NCI-H1694 (cell line): ENCODE measurements at places on chromosomes 3 and 15.

- no peak for DNase-seq
Observed at GRCh38 chr15:53880357-53880756, 97.9 kb upstream of the UNC13C start.

DNA sequence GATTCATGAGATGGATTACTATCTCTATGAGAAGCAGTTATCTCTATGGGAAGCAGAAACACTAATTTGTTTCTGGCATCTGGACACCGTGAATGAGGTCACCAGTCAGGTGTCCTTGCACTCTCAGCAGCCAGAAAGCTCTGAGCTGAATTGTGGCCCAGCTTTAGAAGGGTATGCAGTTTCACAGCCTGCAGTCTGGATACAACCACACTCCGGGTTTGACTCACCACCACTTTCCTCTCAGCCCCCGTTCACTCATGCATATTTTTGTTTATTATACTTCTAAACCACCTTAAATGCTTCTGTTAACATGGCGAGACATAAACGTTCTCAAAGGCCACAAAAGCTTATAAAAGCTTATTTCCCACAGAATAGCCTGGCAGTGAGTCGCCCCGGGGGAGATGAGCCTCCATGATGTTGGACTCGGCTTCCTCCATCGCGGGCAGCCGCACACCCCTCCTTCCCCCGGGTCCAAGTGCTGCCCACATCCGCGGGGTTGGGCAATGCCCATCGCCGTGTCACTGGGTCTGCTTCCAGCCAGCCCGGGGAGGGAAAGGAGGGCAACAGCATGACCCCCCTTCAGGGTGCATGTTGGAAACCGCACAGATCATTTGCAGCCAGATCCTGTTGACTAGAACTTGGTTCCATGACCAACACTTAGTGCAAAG, 16.8 kb upstream of the SLC41A3 start:
- no peak for DNase-seq

GRCh38 chr3:36907911-36908646, 36.8 kb downstream of the TRANK1 start:
- DNase-seq = no peak

GRCh38 chr15:75731248-75732151, 18.9 kb upstream of the CSPG4 start:
- DNase-seq = no peak

DNA sequence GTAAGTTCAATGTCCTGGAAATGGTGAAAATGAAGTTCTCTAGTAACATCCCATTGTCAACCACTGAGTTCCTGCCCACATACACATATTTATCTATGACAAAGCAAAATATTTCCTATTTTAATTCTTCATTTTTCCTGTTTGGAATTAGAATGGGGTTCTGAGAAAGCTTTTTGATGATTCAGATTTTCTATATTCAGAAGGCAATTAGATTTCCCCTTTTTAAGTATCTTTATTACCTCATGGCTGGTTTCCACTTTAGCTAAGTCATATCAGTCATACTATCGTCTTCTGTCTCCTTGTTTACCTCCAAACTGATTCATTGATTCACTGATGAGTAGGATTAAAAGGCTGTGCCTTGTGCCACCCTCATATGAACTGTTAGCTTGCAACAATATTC, 17.9 kb downstream of the ETFA start:
- DNase-seq = no peak

GRCh38 chr3:56131974-56132590, 336.2 kb downstream of the ERC2 start:
- DNase-seq = no peak

GRCh38 chr3:124019291-124019690, 27.4 kb upstream of the ROPN1 start:
- DNase-seq = no peak

DNA sequence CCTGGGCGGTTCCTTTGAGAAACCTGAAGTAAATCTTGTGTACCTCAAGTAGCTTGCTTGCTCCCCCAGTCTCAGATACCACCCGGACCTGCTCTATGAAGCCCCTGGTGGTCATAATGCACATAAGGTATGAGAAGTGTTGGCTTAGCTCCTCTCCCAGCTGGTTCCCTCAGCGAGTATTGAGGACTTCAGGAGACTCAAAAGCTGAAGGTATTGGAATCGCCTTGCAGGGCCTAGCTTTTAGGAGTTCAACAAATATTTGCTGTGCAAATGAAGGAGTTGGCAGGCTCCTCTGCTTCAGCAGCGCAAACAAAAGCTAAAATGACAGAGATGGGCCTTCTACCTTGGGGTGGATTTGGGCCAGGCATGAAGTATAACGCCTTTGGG, 1.7 kb downstream of the CMTM8 start:
- DNase-seq = no peak

DNA sequence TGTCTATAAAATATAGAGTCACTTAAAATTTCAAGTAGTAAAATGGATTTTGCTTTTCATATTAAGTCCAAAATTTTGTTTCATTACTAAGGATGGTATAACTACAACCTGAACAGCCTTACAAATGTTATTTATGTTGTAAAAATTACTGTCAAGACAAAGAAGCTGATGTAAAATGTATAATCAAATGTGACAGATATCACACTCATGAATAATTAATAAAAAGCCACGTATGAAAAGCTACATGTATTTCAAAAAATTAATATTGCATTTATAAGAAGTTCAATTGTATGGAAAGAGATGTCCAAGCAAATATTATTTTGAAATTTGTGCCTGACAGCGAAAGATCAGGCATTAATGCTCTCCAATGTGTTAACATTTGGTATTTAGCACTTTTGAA, 48.9 kb downstream of the KBTBD8 start:
- no peak for DNase-seq

DNA sequence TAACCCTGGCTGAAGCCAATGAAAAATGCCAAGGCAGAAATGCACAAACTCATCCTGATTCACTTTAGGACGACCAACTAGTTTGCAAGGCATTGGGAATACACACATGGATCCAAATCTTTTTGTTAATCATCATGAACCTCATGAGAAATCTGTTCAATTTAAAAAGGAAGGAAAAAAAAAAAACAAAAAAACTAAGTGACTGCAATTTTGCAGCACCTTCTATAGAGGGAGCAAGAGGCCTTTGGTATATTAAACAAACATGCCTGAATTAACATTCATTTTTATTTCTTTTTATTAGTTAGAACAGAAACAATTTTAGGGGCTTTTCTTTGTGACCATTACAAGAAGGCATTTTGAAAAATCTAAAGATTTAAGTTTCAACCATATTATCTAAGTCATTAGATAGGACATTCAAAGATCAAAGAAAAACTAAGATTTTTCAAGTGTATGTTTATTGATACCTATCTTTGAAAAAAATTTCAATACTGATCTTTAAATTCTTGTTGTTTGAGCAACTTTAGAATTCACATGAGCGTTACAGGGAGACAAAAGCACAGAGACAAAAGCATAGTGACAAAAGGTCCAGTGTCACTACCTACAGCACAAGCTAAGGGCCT, 182.4 kb downstream of the CBLB start:
- no peak for DNase-seq
